ENCODE measurements at places on chromosomes 12 and 14.
A peak's percentile ranks its signal among the peaks of the same experiment; 100 is the strongest.

GRCh38 chr14:100022772-100023451, 42.3 kb upstream of the EVL start:
- ATAC-seq = peak; percentile 32

GRCh38 chr14:71397371-71397770, 490.1 kb downstream of the PCNX1 start:
- ATAC-seq = no peak

GRCh38 chr12:25115677-25116076, 79.3 kb downstream of the DNAI7 start:
- ATAC-seq = no peak

GRCh38 chr12:32549675-32550079, 129.4 kb upstream of the DNM1L start:
- ATAC-seq = no peak

DNA sequence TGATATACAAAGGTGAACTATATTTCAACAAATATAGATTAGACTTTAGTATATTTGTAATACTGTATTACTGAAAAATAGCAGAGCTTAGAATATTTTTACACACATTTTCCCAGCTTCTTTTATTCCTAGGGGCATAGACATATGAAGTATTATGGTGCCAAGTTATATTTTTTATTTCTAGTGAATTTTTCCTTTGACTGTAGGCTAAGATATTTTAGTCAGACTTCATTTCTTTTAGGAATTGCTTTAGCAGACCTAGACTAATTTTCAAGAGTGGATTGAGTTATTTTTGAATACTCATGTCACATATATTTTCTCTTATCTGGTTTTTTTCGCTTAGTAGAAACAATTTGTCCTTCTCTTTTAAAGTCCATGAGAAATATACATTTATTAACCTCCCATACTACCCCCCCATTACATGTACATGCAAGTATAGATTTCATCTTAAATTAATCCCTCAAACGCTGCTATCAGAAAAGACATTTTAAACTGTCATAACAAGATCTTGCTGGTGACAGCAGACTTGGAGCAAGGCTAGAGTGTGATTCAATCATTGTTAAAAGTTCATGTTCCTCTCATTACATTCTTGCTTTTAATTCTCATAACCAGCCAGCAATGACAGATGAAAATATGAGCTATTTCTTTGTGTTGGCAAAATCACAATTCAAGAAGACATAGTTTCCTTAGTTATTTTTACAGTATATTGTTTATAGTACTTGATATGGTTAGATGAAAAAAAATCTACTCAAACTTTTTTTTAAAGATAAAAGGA, 456.1 kb downstream of the AEBP2 start:
- no peak for ATAC-seq

DNA sequence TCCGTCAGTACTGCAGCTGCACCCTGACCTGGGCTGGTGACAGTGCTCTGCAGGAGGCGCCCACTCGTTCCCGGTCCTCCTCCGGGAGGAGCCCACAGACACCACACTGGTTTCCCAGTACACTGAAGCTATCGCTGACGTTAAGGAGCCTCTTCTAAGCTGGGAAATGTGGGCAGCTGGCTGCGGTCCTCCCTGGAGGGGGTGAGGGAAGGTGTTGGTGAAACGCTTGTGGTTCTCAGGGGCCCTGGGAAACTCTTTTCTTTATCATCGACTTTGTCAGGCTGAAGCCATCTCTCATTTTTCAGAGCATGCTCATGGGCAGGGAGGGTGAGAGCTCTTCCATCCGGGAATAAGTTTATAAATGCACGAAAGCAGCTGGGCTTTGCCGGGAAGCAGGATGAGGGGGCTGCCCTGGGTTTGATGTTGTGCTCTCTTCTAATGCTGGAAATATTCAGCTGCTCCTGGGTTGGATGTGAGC, 176.0 kb downstream of the CHST11 start:
- no peak for ATAC-seq

DNA sequence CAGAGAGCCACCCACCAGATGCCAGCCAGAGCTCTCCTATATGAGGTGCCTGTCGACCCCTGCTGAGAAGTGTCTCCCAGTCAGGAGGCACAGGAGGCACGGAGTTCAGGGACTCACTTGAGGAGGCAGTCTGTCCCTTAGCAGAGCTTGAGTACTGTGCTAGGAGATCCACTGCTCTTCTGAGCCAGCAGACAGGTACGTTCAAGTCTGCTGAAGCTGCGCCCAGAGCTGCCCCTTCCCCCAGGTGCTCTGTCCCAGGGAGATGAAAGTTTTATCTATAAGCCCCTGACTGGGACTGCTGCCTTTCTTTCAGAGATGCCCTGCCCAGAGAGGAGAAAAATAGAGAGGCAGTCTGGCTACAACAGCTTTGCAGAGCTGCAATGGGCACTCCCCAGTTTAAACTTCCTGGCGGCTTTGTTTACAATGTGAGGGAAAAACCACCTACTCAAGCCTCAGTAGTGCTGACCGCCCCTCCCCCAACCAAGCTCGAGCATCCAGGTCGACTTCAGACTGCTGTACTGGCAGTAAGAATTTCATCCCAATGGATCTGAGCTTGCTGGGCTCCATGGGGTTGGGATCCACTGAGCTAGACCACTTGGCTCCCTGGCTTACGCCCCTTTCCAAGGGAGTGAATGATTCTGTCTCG, 146.7 kb upstream of the USP15 start:
- no peak for ATAC-seq

- ATAC-seq = peak; percentile 42
Measured at GRCh38 chr12:101490286-101490920, 15.3 kb downstream of the SPIC start.

GRCh38 chr12:7068240-7068993, 7.9 kb downstream of the C1S start:
- peak; percentile 25 for ATAC-seq

GRCh38 chr14:37985826-37986470, 221.8 kb upstream of the SSTR1 start:
- no peak for ATAC-seq

DNA sequence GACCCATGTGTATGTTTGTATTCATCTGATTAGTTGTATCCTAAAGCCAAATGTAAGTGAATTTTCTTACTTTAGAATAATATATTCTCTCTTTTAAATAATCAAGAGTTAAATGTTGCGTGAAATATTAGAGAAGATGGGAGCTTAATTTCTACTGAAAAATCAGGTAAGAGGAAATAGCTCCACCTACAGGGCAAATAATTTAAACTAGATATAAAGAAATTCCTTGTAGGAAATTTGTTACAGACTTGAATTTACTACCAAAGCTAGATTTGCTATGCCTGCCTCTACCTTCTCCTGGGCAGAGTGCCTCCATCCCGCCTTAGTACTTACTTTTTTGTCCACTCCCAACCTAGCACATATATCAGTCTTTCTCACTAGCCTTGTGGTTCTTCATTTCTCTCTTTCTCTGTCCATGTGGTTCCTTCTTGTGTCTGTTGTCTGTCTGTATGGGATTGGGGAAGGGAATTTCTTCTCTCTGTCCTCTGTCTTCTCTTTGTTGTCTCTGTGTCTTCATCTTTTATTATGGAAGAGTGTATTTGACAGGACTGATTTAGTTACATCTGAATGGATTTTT, 44.7 kb downstream of the PALS1 start:
- peak; percentile 63 for ATAC-seq

Measured in SK-N-SH treated with all-trans-retinoic acid at 6 μM for 48 hours (cell line).